ENCODE measurements at places on chromosomes 5 and 9.

DNA sequence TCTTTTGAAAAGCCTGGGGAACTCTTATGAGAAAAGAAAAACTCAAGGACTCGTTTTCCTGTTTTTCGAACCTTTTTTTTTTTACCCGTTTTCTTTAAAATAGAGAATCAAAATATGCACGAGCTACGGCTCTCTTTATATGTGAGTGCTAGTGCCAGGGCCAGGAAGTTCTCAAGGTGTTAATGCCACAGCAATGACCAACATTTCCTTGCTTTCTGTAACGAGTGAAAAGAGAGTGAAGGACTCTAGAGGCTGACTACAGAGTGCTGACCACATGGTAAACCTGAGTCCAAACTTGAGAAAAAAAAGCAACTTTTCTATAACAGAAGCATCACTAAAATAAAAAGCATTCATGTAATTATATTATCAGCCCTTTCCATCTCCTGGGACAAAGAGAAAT, 102.2 kb upstream of the SLC28A3 start:
- H3K4me1 ChIP-seq, result no peaks in the 10 kb centered on the region
- no peak overlapping the region for H3K4me3 ChIP-seq
- H3K27ac ChIP-seq, result no peak overlapping the region

DNA sequence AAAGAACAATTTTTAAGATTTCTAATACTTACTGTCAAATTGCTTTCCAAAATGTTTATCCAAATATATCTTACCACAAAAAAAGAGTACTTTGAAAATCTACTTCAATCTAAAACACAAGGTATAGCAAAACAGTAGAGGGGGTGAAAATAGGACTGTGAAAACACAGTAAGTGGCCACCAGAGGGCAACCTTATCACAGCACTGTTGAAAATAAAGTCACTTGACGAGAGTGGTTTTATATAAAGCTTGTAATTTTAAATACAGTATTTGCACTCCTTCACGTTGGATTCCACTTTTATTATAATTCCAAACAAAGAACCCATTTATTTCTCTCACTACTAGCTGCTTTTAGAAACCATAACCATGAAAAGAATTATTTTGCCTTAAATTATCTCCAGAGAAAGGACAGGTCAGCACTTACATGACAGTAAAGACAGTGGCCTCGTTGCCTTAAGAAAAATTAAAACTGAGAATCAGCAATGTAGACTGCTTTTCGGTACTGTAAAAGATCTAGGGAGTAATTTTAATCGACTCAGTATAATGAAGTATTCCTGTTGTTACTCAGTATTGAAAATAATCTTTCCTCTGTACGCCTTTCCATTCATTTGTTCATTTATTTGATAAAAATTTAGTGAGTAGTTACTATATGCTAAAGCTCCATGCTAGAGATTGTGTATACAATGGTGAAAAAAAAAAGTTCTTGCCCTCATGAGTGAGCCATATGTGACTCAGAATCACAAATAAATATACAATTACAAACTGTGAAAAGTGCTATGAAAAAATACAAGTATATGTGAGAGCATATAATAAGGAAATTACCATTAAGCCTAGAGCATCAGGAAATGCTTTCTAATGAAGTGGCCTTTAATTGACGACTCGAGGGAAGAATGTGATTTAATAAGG, 40.0 kb upstream of the CDK5RAP2 start:
- H3K27ac ChIP-seq, result no peak overlapping the region
- H3K4me3 ChIP-seq, result no peak overlapping the region
- H3K36me3 ChIP-seq, result no peaks in the 10 kb centered on the region
- no peaks in the 10 kb centered on the region for H3K27me3 ChIP-seq
- H3K4me1 ChIP-seq, result no peaks in the 10 kb centered on the region

- no peak for DNase-seq
- H3K4me3 ChIP-seq, result no peak overlapping the region
- no peaks in the 10 kb centered on the region for H3K4me1 ChIP-seq
- no peaks in the 10 kb centered on the region for H3K27me3 ChIP-seq
Observed at GRCh38 chr5:64977779-64978178, 209.0 kb downstream of the CWC27 start.

DNA sequence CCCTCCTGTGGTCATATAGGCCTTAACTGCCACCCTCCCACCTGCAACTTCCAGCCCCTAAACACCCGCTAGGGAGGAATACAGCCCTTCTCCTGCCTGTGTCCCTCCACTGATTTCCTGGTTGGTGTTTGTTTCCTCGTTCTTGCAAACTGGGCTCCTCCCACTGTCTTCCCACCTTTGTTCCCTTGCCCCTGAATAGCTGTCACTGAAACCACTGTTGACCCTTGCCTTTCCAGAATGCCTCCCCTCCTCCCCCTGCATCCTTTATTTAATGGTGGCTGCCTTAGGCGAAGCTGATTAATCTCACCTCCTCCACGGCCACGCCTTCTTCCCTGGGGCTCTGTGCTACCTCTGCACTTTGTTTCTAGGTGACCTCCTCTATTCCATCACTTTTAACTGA, 626.7 kb downstream of the BNC2 start:
- no peak overlapping the region for H3K27ac ChIP-seq
- H3K4me3 ChIP-seq, result no peak overlapping the region
- DNase-seq, result peak; percentile 23
- no peaks in the 10 kb centered on the region for H3K4me1 ChIP-seq
- H3K27me3 ChIP-seq, result no peaks in the 10 kb centered on the region

GRCh38 chr5:41754857-41755256, 115.4 kb downstream of the OXCT1 start:
- H3K4me1 ChIP-seq, result no peaks in the 10 kb centered on the region
- no peak for DNase-seq
- H3K27me3 ChIP-seq, result no peaks in the 10 kb centered on the region
- no peaks in the 10 kb centered on the region for H3K36me3 ChIP-seq

DNA sequence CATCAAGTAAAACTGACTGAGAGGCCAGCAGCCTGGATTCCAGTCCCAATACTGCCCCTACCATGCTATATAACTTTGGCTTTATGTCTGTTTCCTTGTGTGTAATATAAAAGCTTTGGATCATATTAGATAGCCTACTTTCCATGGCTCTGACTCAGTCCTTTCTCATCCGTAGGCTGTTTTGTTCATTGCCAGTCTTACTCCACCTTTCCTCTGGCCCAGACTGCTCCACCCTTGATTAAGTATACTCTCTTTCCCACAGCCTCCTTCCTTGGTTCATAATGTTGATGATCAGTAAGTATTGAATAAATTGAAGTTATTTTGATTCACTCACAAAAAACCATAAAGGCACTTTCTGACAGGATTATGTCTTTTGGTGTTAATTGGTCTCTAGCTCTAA, 1.5 kb upstream of the MRPS30 start:
- H3K36me3 ChIP-seq, result no peaks in the 10 kb centered on the region
- no peaks in the 10 kb centered on the region for H3K4me1 ChIP-seq
- no peak overlapping the region for H3K4me3 ChIP-seq

DNA sequence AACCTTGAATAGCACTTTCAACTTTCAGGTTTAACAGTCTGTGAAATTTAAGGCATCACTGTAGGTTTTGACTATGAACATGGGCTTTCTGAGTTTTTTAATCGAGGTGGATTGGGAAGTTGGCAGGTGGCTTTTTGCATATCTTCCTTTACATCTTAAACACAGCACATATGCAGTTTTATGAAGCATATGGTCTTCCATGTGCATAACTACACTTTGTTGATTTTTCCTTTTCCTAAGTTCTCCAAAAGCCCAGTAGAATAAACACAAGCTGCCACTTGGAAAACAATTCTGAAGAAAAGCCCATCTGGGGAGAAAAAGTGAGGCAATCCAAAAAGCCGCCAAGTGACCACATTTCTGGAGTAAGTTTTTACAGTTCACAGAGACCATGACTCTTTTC, 236.5 kb upstream of the IL12B start:
- no peaks in the 10 kb centered on the region for H3K36me3 ChIP-seq
- no peaks in the 10 kb centered on the region for H3K27me3 ChIP-seq
- DNase-seq, result no peak
- no peaks in the 10 kb centered on the region for H3K4me1 ChIP-seq

- DNase-seq, result no peak
- H3K4me3 ChIP-seq, result no peak overlapping the region
- H3K36me3 ChIP-seq, result no peaks in the 10 kb centered on the region
Observed at GRCh38 chr9:124618476-124618875, 111.3 kb upstream of the NR5A1 start.

DNA sequence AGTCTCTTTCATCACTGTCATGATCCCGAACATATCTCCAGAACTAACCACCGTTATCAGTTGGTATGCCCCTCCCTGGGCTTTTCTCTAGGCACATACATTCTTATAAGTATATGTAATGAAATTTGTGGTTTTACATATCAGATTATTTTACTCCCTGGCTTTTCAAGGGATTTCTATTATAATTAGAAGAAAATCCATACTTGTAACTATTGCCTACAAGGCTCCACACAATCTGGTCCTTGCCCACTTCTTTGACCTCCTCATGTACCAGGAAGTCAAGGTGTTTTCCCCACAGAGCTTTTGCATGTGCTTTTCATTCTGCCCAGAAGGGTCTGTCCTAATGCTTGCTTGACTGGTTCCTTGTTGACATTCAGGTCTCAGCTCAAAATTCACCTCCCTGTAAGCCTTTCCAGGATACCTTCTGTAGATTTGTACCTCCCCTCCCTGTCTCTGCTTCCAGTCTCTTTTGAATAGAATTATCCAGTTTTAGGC, 33.6 kb upstream of the HSD17B4 start:
- H3K27me3 ChIP-seq, result no peaks in the 10 kb centered on the region
- H3K36me3 ChIP-seq, result no peaks in the 10 kb centered on the region
- H3K27ac ChIP-seq, result no peak overlapping the region
- no peak for DNase-seq

- no peak overlapping the region for H3K4me3 ChIP-seq
- no peak overlapping the region for H3K27ac ChIP-seq
- peaks cover 6% of the 10 kb centered on the region for H3K4me1 ChIP-seq
- DNase-seq, result no peak
- no peaks in the 10 kb centered on the region for H3K27me3 ChIP-seq
Observed at GRCh38 chr9:105246656-105247173, 2.3 kb downstream of the SLC44A1 start.

- H3K36me3 ChIP-seq, result no peaks in the 10 kb centered on the region
- peak; percentile 33 for DNase-seq
- H3K27me3 ChIP-seq, result no peaks in the 10 kb centered on the region
- H3K4me1 ChIP-seq, result no peaks in the 10 kb centered on the region
Observed at GRCh38 chr9:88747768-88748167, 212.8 kb downstream of the NXNL2 start.

GRCh38 chr5:176825234-176825633, 14.9 kb downstream of the UNC5A start:
- H3K27me3 ChIP-seq, result no peaks in the 10 kb centered on the region
- no peak overlapping the region for H3K4me3 ChIP-seq
- no peak for DNase-seq
- no peaks in the 10 kb centered on the region for H3K36me3 ChIP-seq
- no peak overlapping the region for H3K27ac ChIP-seq
- H3K4me1 ChIP-seq, result no peaks in the 10 kb centered on the region

DNA sequence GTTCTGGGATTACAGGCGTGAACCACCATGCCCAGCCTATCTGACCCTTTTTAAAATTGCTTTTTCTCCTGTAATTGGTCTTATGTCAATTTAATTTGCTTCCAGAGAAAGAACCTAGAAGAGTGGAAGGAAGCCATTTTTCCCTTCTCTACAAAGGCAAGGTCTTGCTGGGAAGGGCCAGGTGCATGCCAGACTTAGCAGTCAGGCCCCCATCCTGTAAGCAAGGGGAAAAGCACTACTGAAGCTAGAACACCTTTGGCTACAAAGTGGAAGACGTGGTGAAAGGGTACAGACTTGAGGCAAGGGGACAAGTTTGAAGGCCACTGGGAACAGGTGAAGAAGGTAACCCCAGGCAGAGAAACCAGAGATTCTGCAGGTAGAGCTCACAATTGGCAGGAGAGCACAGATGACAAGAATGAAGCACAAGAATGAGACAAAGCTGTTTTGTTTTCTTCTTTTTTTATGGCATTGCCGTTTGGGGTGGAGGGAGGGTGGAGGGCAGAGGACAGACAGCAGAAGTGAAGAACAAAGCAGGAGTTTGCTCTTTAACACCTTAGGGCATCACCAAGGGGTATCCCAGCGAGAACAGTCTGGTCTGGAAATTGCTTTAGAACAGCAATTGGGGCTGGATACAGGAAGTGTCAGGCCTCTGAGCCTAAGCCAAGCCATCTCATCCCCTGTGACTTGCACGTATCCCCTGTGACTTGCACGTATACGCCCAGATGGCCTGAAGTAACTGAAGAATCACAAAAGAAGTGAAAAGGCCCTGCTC, 72.9 kb downstream of the SERINC5 start:
- peak overlapping the region; percentile 74 for H3K27ac ChIP-seq
- H3K4me1 ChIP-seq, result peaks cover 27% of the 10 kb centered on the region
- H3K4me3 ChIP-seq, result no peak overlapping the region
- no peaks in the 10 kb centered on the region for H3K27me3 ChIP-seq
- H3K36me3 ChIP-seq, result no peaks in the 10 kb centered on the region
- peak; percentile 46 for DNase-seq

DNA sequence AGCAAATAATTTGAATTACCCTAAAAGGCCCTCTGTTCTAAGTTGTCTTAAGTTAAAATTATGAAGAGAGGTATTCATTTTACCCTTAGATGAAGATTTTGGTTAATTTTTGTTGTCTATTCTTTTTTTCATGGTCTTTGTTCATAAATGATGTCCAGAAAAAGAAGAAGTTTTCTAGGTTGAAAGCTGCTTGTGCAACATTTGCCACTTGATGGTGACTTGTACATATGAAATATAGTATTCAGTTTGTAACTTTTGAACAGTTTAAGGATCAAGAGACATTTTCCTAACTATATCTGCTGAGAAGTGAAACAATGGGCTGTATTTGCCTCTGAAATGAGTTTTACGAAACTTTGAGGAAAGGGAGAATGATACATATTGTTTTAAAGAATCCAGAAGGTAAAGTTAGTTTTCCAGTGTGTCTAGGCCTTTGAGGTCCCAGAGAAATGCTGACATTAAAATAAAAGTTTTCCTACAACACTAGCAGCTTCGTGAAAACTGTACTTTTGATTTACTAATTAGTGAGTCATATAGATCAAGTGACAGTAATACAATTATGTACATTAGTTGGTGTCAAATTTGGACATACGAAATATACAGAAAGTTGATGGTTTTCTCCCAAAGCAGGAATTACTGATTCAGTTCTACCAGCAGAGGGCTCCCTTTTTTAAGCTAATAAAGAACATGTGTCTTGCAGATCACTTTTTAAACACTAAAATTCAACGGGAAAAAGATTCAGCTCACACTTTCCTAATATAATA, 70.5 kb downstream of the PIK3R1 start:
- H3K27me3 ChIP-seq, result no peaks in the 10 kb centered on the region
- peaks cover 10% of the 10 kb centered on the region for H3K4me1 ChIP-seq
- H3K4me3 ChIP-seq, result no peak overlapping the region
- peaks cover 5% of the 10 kb centered on the region for H3K36me3 ChIP-seq
- peak; percentile 44 for DNase-seq

DNA sequence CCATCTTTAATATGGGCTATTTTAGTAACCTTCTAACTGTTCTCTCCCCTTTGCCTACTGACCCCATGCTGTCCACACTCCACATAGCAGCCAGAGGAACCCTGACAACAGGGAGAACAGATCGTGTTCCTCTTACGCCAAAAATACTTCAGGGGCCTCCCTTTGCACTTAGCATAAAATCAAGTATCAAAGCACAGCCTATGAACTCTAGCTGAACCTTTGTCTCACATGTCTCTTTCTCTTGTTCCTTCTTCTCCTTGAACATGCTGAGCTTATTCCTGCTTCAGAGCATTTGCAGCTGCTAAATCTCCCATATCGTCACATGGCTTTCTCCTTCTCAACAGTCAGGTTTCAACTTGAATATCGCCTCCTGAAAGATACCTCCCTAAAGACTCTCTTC, 698.8 kb upstream of the C9orf72 start:
- H3K27ac ChIP-seq, result no peak overlapping the region
- no peak overlapping the region for H3K4me3 ChIP-seq
- H3K36me3 ChIP-seq, result no peaks in the 10 kb centered on the region
- no peaks in the 10 kb centered on the region for H3K27me3 ChIP-seq
- no peak for DNase-seq
- no peaks in the 10 kb centered on the region for H3K4me1 ChIP-seq

- H3K36me3 ChIP-seq, result no peaks in the 10 kb centered on the region
- H3K27me3 ChIP-seq, result no peaks in the 10 kb centered on the region
- H3K4me1 ChIP-seq, result no peaks in the 10 kb centered on the region
- no peak overlapping the region for H3K27ac ChIP-seq
Observed at GRCh38 chr9:77960356-77961153, 71.1 kb downstream of the GNAQ start.
